CD4-positive, alpha-beta T cell treated with Interleukin-15 for 4 hours (primary cell): ENCODE measurements at places on chromosomes 13 and 19.

DNA sequence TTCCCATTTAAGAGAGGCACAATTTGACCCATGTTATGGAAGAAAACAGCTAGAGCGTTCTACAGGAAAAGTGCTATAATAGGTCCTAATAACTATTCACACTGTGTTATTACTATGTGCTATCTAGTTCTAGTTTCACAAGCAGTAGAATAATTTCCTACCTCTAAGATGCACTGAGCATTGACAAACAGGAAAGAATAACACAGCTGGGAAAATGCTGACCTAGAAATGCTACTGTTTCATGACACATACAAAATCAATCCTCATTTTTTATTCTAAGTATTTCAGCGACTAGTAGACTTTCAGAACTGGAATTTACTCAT lies 259.5 kb downstream of the ITGBL1 start:
- DNase-seq, result no peak

DNA sequence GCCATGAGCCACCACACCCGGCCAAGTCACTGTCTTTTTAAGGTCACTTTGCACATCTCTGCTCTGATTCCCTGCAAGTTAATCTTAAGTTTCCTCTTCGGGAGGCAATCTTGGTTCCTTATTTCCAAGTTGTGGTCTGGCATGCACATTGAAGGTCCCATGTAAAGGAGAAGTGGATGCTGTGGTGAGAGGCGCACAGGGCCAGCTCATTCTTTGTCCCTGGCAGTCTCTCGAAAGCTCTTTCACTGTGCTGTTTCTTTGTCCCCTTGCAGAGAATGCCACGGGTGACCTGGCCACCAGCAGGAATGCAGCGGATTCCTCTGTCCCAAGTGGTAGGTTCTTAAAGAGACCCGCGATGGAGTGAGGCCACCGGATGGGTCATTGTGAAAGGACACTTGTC lies 16.4 kb upstream of the C19orf33 start:
- no peak for DNase-seq

GRCh38 chr19:42109896-42110295 lies 22.4 kb downstream of the POU2F2 start:
- DNase-seq, result no peak

DNA sequence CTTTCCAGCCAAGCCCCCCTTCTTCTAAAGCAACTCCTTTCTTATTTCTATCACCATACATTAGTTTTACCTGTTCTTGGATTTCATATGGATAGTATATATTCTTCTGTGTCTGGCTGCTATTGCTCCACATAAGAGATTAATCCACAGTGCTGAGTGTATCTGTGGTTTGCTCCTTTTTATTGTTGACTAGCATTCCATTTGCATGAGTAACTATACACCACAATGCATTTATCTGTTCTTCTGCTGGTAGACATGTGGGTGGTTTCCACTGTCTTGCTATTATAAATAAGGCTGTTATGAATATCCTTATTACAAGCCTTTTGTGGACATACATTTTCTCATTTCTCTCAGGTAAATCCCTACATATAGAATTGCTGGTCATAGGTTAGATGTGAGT lies 138.2 kb downstream of the SLC7A1 start:
- no peak for DNase-seq

GRCh38 chr13:43143591-43143990 lies 120.2 kb downstream of the DNAJC15 start:
- DNase-seq, result no peak

GRCh38 chr13:112895521-112896465 lies 73.2 kb upstream of the MCF2L start:
- DNase-seq, result no peak

DNA sequence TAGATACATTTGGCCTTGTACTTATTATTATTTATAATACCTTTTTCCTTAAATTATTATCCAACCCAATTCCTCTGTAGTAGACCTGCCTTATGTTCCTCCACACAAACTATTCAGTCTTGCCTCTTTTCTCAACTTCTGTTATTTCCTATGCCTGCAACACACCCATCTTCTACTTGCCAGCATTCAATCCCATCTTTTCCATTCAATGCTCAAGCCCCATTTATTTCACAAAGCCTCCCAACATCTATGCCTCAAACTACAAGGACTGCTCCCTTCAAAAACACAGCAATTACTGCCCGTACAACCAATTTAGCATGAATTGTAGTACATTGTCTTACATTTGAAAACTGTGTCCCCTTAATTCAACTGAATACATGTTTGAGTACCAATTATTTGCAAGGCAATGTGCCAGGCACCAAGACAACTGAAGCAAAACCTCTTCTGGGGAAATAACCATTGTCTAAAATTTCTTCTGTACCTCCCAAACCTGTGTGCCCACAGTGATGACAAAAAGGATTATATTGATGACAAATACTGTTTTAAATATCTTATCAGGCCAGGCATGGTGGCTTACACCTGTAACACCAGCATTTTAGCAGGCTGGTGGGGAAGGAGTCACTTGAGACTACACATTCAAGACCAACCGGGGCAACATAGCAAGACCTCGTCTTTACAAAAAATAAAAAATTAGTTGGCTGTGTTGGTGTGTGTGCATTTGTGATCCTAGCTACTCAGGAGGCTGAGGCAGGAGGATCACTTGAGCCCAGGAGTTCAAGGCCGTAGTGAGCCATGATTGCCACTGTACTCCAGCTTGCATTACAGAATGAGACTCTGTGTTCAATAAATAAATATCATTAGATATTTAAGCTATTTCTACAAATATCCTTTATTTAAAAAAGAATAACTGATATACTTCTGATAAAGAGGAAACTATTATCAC lies 35.1 kb downstream of the ELF1 start:
- DNase-seq, result peak; percentile 36
